ENCODE measurements at places on chromosomes 2 and 18.

- no peak for DNase-seq
These were observed 70.4 kb upstream of the ST6GAL2 start for GRCh38 chr2:106956416-106956815.

- DNase-seq: no peak
These were observed 25.0 kb downstream of the WDFY1 start for GRCh38 chr2:223920109-223920508.

DNA sequence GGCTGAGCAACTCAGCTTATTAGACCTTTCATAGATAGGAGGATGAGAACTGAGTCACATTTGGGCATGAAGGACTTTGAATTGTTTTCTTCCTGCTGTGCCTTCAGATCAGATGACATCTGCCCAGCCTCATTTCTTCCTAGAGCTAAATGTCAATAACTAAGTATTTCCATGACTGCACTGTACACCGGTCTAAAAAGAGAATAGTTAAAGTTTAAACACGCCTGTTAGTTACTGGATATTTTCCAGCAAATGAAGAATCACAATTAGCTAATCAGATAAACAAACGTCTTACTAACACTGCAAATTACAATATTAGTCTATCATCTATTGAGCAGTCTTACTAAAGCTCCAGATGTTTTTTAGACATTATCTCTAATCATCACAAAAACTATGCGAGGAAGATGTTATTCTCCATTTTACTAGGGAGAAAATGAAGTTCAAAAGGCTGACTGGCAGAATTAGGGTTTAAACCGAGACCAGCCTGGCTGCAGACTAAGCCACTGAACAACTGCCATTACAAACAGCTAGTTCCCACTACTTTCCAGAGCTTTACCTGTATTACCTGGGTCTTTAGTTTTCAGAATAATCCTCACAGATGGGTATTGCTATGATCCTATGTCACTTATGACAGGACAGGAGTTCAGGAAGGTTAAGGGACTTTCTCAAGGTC is 69.4 kb upstream of the ZNF397 start:
- no peak for DNase-seq

DNA sequence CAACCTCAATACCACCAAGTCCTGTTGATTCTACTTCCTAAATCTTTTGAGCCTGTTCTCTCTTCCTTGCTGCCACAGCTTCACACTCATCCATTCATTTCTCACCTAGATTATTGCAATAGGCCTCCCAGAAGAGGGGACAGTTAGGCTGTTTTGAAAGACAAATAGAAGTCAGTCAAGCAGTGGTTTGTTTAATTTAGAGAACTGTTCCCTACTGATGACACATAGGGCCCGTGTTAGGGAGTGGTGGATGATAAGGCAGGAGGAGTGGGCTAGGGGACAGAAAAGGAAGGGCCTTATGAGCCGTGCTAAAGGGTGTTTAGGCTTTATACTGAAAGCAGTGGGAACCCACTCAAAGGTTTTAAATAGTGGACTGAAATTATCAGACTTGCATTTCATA is 59.6 kb upstream of the ZFP36L2 start:
- no peak for DNase-seq

- no peak for DNase-seq
These were observed 77.9 kb downstream of the EML6 start for GRCh38 chr2:54801352-54801751.

DNA sequence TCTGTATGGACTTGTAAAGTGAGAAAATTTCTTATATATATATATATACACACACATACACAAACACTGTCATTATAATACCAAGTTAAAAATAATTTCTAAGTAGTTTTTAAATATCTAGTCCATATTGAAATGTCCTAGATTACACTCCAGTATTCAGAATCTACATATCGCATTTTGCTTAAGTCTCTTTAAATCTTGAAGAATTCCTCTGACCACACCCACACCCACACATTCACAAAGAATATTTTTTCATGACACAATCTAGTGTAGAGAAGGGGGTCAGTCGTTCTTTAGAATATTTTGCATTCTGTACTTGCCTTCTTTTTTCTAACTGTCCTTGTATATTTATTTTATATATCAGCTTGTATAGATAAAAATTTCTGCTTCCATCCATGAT is 509.7 kb downstream of the CCDC85A start:
- DNase-seq: no peak

GRCh38 chr2:235414422-235414821 is 79.4 kb upstream of the AGAP1 start:
- DNase-seq: no peak

DNA sequence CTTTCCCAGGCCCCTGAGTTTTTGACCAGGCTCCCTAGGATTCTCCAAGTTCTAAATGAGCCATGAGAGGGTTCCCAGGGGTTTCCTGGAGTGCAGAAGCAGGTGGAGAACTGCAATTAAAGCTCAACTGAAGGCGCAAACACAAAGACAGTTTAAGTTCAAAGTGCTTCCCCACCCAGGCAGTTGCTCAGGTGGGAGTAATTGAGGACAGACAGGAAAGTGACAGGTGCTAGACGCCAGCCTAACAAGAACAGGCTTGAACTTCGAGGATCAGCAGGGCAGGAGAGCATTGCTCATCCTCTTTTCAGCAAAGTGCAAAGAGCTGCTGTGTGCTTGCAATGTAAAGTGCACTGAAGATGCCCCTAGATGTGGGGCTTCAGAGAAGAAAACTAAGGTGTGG is 77.2 kb upstream of the ST8SIA3 start:
- no peak for DNase-seq

DNA sequence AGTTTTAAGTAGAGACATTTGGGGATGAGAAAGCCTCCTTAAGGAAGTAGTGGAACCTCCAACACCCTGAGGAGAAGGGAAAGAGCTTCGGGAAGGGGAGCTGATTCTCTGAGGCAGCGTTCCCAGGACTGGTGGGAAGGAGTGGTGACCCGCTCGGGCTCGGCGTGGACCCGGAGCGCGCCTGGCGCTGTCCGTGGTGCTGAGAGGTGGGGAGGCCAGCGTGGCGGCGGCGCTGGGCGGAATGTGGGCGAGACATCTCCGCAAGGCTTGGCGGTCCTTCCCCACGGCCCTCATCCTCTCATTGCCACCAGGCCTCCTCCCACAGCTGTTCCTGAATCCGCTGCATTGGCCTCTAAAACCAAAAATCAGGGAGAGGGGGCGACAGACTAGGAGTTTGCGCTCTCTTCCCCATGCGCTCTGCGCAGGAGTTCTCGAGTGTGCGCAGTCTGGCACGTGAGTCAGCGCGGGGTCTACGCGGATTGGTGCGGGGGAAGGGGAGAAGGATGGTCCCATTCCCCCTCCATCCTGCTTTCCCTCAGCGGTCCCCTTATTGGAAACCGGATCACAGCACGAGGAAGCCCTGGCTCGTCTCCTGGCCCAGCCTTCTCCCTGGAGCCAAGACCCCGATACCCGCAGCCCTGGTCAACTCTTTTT is 857 bp downstream of the RESP18 start:
- DNase-seq: no peak

GRCh38 chr2:239393941-239394340 is 6.9 kb downstream of the HDAC4 start:
- no peak for DNase-seq

GRCh38 chr2:218271487-218271797 is 1.1 kb downstream of the PNKD start:
- no peak for DNase-seq

GRCh38 chr2:207933396-207934065 is 91.8 kb downstream of the PLEKHM3 start:
- no peak for DNase-seq

GRCh38 chr2:65281627-65282351 is 54.2 kb downstream of the ACTR2 start:
- DNase-seq: no peak

DNA sequence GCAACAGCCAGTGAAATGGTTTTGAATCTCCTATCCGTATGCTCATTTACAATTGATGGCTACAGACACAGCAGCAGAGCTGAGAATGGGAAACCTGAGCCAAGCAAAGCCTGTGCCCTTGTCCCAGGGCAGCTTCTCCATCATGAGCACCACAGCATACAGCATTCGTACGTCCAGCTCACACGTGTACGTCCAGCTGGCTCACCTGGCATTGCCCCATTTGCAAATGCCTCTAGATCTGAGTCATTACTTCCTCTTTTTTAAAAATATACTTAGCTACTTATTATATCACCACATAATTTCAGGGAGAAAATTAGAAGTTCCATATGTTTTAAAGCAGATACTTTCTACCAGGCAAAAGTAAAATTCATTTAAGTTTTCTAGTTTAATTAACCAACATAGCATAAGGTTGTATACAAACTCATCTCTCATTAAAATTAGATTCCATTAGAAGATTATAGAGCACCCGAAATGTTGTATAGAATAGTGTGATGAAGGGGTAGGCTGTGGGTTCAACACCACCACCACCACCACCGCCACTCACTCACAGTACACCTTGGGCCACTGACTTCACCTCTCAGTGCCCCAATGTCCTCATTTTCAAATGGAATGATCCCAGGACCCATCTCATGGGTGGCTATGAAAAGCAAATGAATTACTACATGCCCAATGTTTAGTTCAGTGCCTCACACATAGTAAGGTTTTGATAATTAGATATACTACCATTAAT is 31.4 kb upstream of the TMEM177 start:
- no peak for DNase-seq

DNA sequence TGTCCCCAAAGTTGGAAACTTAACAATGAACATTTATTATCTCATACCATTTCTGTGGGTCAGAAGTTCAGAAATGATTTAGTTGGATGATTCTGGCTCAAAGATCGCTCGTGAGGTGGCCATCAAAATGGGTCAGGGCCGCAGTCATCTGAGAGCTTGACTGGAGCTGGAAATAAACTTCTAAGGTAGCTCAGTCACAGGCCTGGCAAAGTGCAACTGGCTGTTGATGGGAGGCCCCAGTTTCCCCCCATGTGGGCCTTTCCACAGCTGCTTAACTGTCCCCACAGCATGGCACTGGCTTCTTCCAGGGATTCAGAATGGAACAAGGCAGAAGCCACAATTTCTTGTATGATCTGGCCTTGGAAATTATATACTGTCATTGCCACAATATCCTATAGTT is 200.1 kb upstream of the RAB12 start:
- DNase-seq: no peak

DNA sequence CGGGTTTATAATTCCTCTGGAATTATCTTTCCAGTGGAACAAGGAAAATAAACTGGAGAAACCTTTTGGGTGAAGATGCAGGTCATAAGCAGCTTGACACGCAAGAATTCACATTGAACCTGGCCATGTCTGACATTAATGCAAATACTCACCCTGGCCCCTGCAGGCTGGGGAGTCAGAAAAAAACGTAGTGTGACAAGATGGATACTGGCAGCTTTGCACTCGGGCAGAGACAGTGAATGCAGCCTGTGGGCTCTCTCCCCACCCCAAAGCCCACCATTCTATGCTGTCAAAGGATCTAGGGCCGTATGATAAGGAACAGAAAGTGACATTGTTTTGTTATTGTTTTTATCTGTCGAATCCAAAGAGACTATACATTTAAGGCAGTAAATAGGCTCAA is 223.1 kb downstream of the RBM43 start:
- DNase-seq: no peak

GRCh38 chr2:48723129-48723528 is 32.4 kb downstream of the LHCGR start:
- no peak for DNase-seq

DNA sequence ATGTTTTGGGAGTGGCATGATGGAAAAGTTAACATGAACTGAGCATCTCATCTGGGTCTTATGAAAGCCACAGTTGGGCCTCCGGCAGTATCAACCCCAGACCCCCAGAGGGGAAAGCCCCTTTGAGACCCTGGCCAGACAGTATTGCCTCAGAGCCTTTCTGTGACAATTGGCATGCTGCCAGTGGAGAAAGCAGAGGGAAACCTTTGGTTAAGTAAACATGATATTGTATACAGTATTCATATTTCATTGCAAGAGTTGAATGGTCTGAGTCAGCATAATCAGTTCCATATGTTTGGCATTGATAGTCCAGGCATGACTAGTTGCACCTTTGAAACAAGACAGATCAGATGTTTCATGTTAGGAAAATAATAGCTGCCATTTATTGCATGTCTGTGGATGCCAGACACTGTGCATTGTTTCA is 20.0 kb downstream of the MERTK start:
- DNase-seq: no peak

DNA sequence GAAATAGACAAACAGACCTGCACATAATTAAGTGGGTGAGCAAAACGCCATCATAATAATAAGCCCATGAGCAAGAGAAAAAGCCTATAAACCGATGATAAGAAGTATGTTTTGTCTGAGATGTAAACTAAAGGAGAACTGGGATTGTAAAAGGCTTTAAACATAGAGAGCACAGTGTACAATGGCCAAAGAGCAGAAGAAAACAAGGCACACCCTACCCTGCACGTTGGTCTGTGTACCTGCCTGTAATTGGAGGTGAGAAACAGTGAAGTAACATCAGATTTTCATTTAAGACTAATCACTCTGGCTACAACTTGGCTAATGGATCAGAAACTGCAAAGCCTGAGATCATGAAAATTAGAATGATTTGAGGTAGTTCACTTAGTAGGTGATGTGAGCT is 1094.7 kb upstream of the GYPC start:
- no peak for DNase-seq

GRCh38 chr2:4279431-4279830 is 576.1 kb downstream of the DCDC2C start:
- no peak for DNase-seq

DNA sequence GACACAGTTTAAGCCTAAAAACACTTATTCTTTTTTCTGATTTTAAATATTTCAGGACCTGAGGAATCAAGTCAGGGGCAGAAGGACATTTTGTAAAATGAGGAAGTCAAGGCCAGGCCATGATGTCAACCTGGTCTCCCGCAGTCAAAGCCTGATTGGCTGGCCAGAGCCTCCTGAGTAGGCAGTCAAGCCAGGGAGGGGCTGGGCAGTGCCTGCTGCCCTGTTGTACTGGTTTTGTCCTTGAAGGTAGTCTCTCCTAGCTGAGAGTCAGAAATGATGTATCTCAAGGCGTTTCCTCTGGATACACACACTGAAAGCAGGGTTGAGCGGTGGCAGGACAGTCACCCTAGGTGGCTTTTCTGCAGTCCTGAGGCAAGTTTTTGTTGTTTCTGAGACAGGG is 19.8 kb downstream of the CCT7 start:
- no peak for DNase-seq

DNA sequence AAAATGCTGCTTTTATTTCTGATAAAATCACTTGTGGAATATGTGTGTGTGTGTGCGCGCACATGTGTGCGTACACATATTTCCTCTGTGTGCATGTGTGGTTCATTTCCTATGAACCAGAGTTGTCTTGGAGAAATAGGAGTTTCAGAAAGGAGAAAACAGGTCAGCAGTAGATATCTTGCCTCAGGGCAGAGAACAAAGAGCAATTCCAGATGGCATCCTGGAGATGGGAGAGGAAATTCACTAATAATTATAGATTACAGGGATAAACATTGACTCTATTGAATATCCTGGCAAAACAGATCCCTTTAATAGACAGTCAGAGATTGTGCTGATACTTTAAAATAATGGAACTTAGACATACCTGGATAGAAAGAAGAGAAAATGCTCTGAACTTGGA is 298.0 kb downstream of the TRIB2 start:
- no peak for DNase-seq

Measured in CD8-positive, alpha-beta T cell (primary cell).